ENCODE measurements at places on chromosomes 5 and 9.

DNA sequence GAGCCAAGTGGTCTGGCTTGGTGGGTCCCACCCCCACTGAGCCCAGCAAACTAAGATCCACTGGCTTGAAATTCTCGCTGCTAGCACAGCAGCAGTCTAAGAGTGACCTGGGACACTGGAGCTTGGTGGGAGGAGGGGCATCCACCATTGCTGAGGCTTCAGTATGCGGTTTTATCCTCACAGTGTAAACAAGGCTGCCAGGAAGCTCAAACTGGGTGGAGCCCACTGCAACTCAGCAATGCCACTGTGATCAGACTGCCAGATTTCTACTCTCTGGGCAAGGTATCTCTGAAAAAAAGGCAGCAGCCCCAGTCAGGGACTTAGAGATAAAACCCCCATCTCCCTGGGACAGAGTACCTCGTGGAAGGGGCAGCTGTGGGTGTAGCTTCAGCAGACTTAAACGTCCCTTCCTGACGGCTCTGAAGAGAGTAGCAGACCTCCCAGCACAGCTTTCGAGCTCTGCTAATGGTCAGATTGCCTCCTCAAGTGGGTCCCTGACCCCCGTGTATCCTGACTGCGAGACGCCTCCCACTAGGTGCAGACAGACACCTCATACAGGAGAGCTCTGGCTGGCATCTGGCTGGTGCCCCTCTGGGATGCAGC lies 18.2 kb upstream of the STK32A start:
- DNase-seq = no peak

DNA sequence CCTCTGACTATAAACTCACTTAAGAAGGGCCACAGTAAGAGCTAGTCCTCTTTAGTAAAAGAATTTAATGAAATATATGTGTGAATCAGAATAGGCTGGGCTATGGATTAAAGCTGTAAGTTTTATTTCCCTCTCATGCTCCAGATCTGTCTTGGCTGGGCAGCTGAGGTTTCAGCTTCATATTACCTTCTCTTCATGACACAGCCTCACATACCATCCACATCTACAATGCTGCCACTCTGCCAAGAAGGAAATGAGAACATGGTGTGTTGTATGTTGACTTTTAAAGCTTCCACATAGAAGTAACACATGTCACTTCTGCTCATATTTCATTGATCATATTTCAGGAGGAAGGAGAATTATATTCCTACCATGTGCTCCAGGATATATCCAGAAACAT lies 776.0 kb upstream of the ACO1 start:
- DNase-seq = no peak

DNA sequence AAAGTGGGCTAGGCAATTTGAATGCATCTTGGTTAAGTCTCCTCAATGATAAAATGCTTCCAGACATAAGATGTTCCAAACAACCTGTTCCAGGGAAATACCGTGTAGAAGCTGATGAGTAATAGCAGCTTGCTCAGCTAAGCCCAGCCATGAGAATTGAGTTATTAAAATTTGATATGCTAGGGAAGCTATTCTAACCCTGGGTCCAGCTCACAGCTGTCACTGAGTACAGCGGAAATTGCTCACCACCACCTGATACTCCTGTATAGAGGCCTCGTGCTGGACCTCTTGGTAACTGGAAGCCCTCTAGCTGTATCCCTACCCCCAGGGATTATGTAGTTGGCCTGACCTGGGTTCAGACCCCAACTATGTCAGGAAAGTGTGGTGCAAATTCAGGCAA lies 521.3 kb upstream of the TRPC7 start:
- DNase-seq = no peak

DNA sequence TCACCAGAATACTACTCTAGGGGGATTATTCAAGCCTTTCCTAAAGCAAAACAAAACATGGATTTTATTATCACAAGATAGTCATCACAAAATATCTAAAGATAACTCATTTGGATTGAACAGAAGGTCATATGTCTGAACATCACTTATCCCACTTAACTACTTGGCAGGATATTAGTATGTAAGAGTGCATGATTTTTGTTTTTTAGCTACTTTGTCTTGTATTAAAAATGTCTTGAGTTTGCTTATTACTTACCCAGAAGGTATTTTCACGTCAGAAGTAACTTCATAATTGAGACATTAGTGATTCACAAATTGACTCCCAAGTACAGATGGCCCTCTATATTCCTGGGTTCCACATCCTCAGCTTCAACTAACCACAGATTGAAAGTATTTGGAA lies 113.8 kb downstream of the TLE4 start:
- DNase-seq = no peak

GRCh38 chr9:76045221-76045620 lies 154.7 kb downstream of the PCSK5 start:
- DNase-seq = no peak

GRCh38 chr5:107564931-107565372 lies 105.8 kb downstream of the EFNA5 start:
- no peak for DNase-seq

DNA sequence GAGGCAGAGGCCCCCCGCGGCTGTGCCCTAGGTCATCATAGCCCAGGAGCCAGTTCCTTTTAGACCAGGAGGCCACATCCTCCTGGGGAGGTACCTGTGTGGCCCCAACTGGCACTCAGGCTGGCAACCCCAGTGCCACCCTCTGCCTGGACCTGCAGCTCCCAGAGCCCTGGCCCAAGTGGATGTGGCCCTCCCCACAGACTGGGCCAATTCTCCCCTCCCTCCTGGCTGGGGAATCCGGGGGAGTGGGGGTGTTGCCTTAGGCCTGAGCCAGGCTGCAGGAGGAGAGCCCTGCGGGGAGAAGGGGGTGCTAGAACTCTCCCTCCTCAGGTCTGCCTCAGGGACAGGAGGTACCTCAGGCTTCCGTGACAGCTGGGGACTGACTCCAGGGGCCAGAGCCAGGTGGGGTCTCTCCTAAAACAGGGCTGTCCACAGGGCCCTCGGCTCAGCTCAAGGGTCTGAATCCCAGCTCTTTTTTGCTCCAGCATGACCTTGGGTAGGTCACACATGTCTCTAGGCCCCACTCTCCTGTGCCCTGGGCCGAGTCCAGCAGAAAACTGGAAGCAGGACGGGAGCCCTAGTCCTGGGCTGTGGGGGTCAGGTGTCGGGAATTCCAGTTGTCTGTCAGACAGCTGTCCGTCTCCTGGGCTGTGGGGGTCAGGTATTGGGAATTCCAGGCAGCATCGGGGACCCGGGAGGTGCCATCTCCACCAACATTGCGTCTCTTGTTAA lies 9.6 kb downstream of the DNLZ start:
- DNase-seq = no peak

- DNase-seq = no peak
Measured at GRCh38 chr5:23629396-23629795, 122.0 kb downstream of the PRDM9 start.

- no peak for DNase-seq
Measured at GRCh38 chr5:44365345-44365744, 23.9 kb downstream of the FGF10 start.

DNA sequence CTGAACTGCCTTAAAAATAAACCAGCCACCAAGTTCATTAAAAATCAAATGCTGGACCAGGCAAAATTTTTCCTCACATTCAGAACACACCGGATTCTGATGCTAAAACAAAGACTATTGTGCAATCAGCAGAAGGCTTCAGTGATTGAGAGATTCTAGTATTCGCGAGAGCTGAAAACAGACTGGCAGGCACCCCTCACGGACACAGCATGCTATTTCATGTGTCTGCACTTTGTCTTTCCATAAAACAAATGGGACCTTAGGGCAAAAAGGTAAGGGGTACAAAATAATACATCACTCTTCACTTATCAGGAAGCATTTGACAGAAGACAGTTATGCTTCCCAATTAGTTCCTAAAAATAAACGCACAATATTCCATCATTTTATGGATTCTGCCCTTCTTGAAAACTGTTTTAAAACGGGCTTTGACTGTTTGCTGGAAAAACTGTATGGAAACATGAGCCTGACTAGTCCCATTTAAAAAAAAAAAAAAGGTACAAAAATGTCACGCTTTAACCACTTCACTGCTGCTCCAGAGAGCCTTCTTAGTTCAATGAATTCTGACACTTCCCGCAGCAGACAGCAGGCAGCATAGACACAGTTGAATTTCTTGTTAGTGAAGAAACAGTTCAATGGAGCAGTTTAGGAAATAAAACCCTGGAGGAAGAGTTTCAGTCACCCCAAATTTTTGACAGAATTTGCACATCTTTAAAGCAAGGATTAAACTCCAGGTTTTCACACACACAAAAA lies 99.2 kb downstream of the MED27 start:
- no peak for DNase-seq

GRCh38 chr5:150309886-150310239 lies 7.2 kb upstream of the ARSI start:
- no peak for DNase-seq

DNA sequence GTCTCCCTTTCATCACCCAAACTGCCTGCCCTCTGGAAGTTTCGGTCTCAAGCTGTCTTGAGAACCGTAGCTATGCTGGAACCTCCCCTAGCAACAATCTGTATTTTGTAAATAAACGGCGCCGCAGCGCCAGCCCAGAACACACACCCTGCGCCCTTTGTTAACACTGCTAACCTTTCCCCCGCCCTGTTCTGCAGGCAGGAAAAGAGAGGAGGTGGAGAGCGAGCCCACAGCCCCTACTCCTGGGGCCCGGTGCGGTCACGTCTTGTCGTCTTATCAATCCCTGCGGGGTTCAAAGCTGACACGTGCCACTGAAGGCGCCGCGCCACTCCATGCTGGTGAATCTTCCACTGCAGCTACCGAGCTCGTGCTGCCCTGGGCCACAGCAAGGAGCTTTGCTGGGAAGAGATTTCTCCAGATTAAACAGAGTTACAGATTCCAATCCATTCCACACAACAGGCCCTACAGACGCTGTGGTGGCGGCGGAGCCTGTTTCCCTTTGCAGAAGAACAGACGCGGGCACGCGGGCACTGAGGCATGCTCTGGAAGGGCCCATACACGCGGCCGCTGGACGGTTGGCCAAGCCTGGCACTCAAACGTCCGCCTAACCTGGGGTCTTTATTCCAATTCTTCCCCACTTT lies 25.3 kb downstream of the ZDHHC11B start:
- DNase-seq = peak; percentile 53

GRCh38 chr5:1792842-1793266 lies 6.8 kb downstream of the MRPL36 start:
- DNase-seq = peak; percentile 83

DNA sequence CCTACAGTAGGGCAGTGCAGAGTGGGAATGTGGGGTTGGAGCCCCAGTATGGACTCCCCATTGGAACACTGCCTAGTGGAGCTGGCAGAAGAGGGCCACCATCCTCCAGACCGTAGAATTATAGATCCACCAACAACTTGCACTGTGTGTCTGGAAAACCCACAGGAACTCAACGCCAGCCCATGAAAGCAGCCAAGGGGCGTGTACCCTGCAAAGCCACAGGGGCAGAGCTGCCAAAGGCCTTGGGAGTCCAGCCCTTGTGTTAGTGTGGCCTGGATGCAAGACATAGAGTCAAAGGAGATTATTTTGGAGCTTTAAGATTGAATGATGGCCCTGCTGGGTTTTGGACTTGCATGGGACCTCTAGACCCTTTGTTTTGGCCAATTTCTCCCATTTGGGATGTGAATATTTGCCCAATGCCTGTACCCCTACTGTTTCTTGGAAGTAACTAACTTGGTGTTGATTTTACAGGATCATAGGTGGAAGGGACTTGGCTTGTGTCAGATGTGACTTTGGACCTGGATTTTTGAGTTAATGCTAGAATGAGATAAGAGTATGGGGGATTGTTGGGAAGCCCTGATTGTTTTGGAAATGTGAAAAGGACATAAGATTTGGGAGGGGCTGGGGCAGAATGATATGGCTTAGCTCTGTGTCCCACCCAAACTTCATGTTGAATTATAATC lies 266.8 kb downstream of the SEMA5A start:
- DNase-seq = no peak

- DNase-seq = no peak
Measured at GRCh38 chr5:15791859-15792258, 291.9 kb downstream of the FBXL7 start.

DNA sequence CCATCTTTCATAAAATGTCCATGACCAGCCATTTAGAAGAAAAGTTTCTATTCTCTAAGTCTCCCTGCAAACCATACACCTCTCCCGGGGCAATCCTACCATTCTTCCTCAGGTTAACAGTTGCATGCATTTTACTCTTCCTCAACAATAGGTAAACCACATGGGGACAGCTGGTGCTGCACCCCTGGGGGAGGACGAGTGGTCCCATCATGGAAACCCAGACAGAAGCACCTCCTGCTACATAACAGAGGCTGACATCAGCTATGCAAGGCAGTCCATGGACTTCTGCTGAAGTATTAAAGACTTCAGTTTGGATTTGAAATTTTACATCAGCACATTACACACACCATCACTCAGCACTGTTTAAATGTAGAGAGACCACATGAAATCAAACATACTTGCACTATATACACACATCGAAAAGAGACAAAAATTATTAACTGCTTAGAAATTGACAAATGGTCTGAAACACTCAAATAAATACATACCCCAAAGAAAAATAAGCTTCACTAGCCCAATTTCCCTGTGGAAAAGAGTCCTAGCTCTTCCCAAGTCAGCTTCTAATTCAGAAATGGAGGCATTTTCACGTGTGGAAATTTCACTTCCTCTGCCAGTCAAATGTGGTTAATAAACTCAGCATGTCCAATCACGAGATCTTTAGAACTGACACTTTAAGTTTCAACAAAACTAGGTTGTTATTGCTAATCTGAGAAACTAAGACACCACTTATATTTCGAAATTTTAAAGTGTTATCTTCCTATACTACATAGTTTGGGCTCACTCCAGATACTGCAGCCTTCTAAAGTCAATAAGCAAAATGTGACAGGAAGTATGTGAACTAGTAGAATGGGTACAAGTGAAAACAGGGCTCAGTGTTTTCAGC lies 173.4 kb downstream of the ROR2 start:
- DNase-seq = no peak

GRCh38 chr5:168836603-168837231 lies 257.5 kb upstream of the PANK3 start:
- no peak for DNase-seq

DNA sequence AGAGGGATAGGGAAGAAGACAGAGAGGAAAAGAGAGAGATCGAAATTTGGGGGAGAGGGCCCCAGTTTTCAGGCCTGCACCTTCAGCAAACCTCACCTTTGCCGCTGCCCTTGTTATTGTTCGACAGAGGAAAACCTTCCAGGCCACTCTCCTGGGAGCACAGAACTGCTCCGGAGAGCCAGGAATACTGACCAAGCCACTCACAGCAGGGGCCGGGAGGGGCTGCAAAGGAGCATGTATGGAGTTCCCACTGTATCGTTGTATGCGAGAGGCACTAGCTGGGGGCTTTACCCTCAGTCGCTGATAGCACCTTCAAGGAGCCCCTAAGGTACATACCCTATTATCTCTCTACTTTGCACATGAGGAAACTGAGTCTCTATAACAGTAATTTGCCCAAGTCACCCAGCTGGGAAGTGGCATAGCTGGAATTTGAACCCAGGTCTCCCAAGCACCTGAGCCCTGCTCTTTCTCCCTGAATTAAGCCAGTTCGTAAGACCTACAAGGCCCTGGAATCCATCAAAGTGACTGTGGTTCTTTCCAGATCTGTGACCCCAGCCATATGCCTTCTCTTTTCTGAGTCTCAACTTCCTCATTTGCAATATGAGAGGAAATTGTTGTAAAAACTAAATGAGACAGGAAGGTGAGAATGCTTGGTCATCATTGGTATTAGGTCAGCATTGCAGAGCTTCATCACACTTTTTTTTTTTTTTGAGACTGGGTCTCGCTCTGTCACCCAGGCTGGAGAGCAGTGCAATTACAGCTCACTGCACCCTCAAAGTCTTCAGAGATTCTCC lies 21.0 kb upstream of the FOXE1 start:
- DNase-seq = no peak

- DNase-seq = no peak
Measured at GRCh38 chr9:114125476-114126013, 26.5 kb upstream of the KIF12 start.

All from stimulated activated CD8-positive, alpha-beta memory T cell treated with anti-CD3 and anti-CD28 coated beads, Interleukin-4, amount 100 ng/mL, for 48 hours (primary cell).